Tibial artery (tissue), 4 donors: ENCODE measurements at places on chromosomes 12 and 14.
A peak's percentile ranks its signal among the peaks of the same experiment; 100 is the strongest.

DNA sequence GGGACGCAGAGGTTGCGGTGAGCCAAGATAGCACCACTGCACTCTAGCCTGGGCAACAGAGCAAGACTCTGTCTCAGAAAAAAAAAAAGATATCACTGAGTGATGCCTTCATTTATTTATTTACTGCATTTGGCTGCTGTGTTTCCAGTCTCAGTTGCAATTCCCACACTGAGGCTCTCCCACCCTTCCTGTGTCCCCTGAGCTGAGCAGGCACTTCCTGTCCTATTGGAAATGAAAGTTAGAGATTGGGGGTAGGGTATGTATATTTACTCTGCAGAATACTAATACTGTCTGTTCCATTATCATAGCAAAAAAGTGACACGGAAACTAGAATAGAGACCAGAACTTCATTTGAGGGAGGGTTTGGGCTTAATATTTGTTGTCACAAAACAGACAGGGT is 1.6 kb upstream of the RBMS2 start:
- no peaks in the 10 kb centered on the region for H3K27me3 ChIP-seq
- no peaks in the 10 kb centered on the region for H3K36me3 ChIP-seq
- DNase-seq: no peak
- peak overlapping the region; percentile 89 for H3K27ac ChIP-seq
- no peaks in the 10 kb centered on the region for H3K4me1 ChIP-seq

- H3K4me3 ChIP-seq: no peak overlapping the region
- H3K27ac ChIP-seq: no peak overlapping the region
- no peaks in the 10 kb centered on the region for H3K4me1 ChIP-seq
These were observed 47.1 kb upstream of the KICS2 start for GRCh38 chr12:64269161-64269560.

- no peaks in the 10 kb centered on the region for H3K4me1 ChIP-seq
- peaks cover 67% of the 10 kb centered on the region for H3K36me3 ChIP-seq
- H3K27me3 ChIP-seq: no peaks in the 10 kb centered on the region
These were observed 47.8 kb downstream of the RDH12 start for GRCh38 chr14:67749341-67750084.

DNA sequence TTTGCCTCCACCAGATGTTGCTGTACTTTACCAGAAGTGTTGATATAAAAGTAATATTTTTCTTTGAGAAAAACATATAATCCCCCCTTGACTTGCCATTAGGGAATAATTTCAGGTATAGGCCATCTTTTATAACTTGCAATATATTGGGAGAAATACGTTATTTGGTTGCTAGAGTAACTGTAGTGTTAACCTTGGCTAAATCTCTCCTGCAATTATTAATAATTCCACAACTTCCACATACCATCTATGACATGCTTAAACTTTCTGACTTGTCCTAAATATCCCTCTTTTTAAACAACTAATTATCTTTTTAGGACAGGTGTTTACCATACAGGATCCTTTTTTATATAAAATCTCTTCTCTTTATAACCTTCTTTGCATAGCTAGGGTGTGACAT is 1048.2 kb downstream of the SLC16A7 start:
- H3K27me3 ChIP-seq: no peaks in the 10 kb centered on the region
- H3K27ac ChIP-seq: no peak overlapping the region
- H3K36me3 ChIP-seq: no peaks in the 10 kb centered on the region
- no peak for DNase-seq

- H3K36me3 ChIP-seq: no peaks in the 10 kb centered on the region
- no peak for DNase-seq
- H3K4me1 ChIP-seq: peaks cover 16% of the 10 kb centered on the region
- H3K27me3 ChIP-seq: no peaks in the 10 kb centered on the region
- peak overlapping the region; percentile 76 for H3K27ac ChIP-seq
These were observed 708 bp upstream of the TCTN1 start for GRCh38 chr12:110613071-110613770.

GRCh38 chr12:16603260-16603915 is 2.6 kb downstream of the LMO3 start:
- no peaks in the 10 kb centered on the region for H3K27me3 ChIP-seq
- peaks cover 6% of the 10 kb centered on the region for H3K4me1 ChIP-seq
- no peak overlapping the region for H3K4me3 ChIP-seq
- no peak overlapping the region for H3K27ac ChIP-seq
- no peak for DNase-seq

DNA sequence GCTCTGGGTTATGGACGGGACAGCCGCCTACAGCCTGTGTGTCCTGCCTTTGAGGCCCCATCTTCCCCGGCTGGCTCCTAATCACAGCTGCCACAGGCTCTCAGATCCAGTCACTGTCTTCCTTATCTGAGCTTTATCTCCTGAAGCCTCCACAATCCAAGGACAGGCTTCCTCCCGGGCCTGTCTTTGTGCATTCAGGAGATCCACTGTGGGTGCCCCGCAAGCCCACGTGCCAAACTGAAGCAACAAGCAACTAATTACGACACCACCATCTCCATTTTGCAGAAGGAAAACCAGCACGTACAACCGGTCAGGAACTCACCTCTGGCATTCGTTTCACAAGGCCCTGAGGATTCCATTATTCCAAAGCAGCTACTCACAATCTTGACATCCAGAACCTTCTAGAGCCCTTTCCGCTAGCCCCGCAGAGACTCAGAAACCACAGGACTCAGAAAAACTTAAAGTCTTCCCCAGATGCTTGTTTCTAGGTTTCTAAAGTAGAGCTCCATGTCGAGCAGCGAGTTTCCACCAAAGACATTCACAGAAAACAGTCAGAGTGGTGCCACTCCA is 14.0 kb downstream of the SYNE3 start:
- no peaks in the 10 kb centered on the region for H3K27me3 ChIP-seq
- no peaks in the 10 kb centered on the region for H3K36me3 ChIP-seq

GRCh38 chr12:120874547-120875245 is 29.5 kb downstream of the SPPL3 start:
- no peak overlapping the region for H3K4me3 ChIP-seq
- no peak for DNase-seq
- peaks cover 6% of the 10 kb centered on the region for H3K4me1 ChIP-seq
- H3K36me3 ChIP-seq: no peaks in the 10 kb centered on the region
